ENCODE measurements at places on chromosomes 13 and 19. TPM values are rescaled to one million over a fixed set of nuclear protein-coding genes. Genes with fewer than 3 reads are reported as not detected.

DNA sequence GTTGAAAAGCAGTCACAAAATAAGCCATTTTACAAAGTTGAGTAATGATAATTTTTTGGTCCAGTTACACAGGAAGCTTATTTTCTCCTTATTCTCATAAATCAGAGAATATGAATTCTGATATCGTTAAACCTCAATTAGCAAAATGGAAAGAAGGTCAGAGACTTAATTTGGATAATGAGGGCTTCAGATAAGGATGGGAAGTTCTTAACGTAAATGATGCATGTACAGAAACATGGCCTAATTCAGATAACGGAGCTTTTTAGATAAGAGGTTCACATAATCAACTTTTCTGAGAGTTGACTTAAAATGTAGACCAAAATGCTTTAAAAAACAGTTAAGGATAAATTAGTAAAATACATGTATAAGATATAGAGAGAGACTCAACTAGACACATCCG is 746.3 kb upstream of the SLC10A2 start:
- no peak for DNase-seq

The ZNF534 gene
- not detected for total RNA-seq

The C3 gene
- not detected for total RNA-seq

- DNase-seq, result no peak
These were observed 443.1 kb upstream of the SPRY2 start for GRCh38 chr13:80783926-80784565.

- DNase-seq, result no peak
These were observed 319.2 kb upstream of the PCDH9 start for GRCh38 chr13:67549331-67549730.

DNA sequence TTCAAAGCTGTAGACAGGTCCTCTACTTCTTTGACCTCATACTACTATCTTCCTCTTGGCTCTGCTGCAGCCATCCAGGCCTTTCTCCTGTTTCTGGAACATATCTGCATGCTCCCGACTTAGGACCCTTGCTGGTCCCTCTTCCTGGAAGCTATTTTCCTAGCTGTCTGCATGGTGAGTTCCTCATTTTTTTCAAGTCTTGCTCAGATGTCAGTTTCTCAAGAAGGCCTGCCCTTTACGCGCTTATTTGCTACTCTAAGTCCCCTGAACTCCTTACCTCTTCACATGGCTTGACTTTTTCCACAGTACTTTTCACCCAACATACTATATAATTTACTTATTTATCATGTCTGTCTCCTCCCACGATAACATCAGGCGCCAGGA is 31.4 kb downstream of the DNAJC3 start:
- no peak for DNase-seq

DNA sequence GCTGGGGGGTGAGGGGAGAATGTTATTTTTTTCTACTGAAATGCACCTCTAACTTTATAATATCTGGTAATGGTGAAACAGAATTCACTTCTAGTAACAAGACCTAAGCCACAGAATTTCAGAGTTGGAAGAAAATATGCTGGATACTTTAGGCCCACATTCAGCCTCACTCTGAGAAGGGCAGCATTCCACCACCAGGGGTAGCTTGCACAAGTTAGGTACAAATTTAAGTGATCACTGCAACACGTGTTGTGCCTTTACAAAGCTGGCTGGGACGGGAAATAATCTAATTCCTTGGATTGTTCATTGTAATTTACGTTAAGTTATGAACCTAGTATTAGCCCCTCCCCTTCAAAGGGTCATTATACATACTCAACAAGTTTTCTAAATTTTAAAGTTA is 192.3 kb downstream of the RGCC start:
- no peak for DNase-seq

The FREM2 gene
- not detected for total RNA-seq

- no peak for DNase-seq
These were observed 442 bp downstream of the ZNF420 start for GRCh38 chr19:37078717-37079032.

DNA sequence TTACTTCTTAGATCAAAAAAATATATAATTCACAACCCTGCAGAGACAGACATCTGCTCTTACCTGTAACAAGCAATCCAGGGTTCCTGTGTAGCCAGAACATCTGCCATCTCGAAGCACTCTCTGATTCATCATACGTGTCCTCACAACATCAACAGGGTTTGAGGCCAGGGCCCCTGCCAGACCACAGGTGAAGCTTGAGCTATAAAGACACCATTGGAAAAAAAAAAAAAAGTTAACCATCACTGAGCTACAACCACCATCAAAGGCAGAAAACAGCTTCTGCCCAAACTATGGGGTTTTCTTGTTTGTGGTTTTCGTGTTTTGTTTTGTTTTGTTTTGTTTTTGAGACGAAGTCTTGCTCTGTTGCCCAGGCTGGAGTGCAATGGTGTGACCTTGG is 19.3 kb downstream of the SLC25A30 start:
- peak; percentile 68 for DNase-seq

The ZNF823 gene
- 1.7 TPM for total RNA-seq

- no peak for DNase-seq
These were observed 118.7 kb upstream of the GJB6 start for GRCh38 chr13:20350819-20351218.

- no peak for DNase-seq
These were observed 712.5 kb downstream of the DIAPH3 start for GRCh38 chr13:59451236-59451635.

The SBSN gene
- total RNA-seq, result not detected

The SLC25A42 gene
- 15.1 TPM for total RNA-seq

DNA sequence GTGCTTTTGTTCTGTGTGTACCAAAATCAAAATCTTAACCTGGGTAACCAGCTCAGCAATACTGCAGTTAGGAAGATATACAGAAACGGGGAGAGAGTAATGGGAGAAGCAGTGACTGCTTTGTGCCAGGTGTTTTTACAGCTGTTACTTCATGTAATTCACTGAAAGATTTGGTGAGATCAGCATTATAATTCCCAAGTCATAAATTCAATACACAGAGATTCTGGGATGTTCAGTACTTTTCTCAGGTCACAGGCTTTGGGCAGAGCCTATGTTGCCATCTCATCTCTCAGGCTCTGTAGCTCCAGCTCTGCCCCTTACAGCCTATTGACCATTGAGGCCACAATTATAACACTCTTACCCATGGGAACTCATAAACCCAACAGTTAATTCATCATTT is 138.5 kb downstream of the ZAR1L start:
- DNase-seq, result no peak

GRCh38 chr13:23735329-23735728 is 153.9 kb downstream of the MIPEP start:
- DNase-seq, result no peak

The PROZ gene
- total RNA-seq, result not detected

The LILRB3 gene
- total RNA-seq, result 1.1 TPM

- DNase-seq, result no peak
These were observed 6.3 kb downstream of the CALM3 start for GRCh38 chr19:46607448-46607841.

DNA sequence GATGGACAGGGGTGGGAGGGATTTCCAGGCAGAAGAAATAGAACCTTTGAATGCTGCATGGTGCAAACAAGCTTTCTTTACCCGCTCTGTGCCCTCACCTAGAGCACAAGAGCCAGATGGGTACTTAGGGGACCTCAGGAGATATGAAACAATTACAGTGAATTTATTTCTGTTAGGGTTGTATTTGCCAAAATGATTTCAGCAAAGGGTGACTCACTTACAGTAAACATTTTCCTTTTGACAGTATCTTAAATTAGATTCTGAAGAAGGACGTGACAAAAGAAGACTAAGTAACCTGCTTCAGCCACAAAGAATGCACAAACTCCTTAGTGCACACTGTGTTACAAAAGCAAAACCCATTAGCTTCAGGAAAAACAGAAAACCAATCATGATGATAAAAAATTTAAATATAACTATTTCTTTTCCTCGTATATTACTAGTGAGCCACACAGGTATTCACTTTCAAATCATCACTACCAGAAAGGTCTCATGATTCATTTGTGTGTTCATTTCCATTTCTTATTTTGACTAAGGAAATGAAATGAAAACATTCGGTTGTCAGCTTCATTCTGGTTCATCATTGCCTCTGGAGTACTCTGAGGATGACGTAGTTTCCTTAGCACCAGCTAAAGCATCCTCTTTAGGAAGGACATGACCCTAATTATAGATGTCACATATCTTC is 158.8 kb downstream of the NHLRC3 start:
- no peak for DNase-seq

The CALR3 gene
- total RNA-seq, result not detected

DNA sequence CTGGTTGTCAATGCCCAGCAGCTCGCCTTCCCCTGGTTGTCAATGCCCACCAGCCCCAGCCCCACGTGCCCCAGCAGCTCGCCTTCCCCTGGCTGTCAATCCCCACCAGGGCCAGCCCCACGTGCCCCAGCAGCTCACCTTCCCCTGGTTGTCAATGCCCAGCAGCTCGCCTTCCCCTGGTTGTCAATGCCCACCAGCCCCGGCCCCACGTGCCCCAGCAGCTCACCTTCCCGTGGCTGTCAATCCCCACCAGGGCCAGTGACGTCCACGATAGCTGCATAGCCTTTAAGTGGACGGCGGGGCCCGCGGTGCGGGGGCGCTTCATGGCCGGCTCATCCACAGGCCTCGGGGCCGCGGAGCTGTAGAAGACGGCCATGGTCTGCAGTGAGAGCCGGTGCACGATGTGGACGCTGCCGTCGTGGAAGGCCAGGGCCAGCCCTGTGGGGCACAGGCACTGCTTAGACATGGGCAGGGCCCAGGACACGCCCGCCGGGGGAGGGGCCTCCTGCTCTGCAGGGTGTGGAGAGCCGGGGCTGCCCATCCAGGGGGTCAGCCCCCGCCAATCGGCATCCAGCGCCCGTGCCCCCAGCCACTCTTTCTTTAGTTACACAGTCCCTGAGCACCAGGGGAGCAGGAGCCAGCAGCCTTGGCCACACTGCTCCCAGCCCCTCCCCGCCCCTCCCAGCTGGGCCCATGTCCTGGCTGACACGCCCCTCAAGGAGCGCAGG is 13.1 kb downstream of the MED16 start:
- DNase-seq, result no peak

DNA sequence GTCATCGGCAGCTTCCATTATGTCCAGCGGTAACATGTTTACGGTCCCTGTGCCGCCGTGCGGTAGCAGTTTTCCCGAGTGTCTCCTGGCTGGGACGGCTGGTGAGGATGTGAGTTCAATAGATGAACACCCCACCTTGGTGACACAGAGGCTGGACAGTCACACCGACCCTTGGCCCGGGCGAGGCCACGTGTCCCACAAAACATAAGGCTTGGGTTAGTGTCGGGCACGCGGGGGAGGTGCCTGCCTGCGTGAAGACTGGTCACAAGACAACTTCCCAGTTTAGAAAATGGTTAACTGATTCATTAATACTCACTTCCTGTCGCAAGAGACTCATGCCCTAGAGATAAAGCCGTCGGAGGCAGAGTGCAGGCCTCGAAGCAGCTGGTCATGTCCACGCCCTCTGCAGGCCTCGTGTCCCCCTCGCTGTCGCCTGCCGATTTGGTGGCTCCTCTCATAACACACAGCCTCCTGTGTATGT is 17.2 kb downstream of the RASA3 start:
- DNase-seq, result no peak

GRCh38 chr19:42683917-42684513 is 56.3 kb downstream of the PSG3 start:
- no peak for DNase-seq

The PCDH20 gene
- total RNA-seq, result not detected

The ZNF571 gene
- 6.7 TPM for total RNA-seq

DNA sequence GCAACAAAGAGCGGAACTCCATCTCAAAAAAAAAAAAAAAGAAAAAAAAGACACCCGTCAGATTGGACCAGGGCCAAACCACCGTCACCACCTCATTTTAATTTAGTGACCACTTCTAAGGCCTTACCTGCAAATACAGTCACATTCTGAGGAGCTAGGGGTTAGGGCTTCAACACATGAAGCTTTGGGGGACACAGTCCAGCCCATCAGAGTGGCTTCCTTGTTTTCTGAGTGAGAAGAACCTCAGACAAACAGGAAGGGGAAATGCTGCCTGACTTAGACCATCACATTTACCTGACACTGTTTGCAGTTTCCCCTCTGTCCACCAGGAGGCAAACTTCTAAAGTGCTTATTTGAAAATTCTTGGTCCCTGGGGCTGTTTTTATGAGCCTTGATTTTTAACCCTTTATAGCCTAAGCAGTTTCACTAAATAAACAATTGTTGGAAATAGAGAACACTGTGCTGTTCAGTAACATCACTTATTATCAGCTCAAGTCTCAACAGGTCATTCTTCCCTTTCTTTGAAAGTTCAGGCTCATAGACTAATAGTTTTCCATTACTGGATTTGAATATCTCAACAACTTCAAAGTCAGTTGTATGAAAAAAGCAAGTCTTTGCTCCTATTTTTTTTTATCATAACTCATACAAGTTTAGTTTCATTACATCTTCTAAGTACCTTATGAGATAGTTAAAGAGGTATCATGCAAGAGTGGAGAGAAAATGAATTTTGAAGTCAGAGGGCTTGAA is 74.9 kb upstream of the WASF3 start:
- peak; percentile 43 for DNase-seq

DNA sequence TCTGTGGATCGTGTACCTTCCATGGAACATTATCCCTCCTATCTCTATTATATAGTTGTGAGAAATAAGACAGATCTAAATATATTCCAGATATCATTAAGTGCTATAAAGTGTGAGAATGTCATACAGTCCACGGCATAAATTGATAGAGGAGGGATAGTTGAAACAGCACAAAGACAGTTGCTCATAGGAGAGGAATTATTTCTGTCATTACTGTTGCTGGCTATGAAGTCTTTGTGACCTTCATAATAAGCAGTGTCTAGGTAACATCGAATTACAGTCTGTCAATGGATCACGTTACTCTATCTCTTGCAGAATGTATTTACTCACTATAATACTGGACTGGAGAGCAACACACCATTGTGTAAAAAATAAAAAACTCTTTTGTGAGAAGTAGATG is 671.5 kb upstream of the PCDH20 start:
- DNase-seq, result no peak

The ATP8B3 gene
- total RNA-seq, result 2.5 TPM

- DNase-seq, result no peak
These were observed 26.7 kb upstream of the TDRD3 start for GRCh38 chr13:60370343-60370742.

- no peak for DNase-seq
These were observed 73.2 kb upstream of the MCF2L start for GRCh38 chr13:112895521-112896465.

- no peak for DNase-seq
These were observed 182.2 kb downstream of the FOXO1 start for GRCh38 chr13:40484101-40484800.

The FIZ1 gene
- total RNA-seq, result 7.3 TPM

- DNase-seq, result no peak
These were observed 2662.9 kb upstream of the PCDH20 start for GRCh38 chr13:64078480-64078936.

The EDNRB gene
- total RNA-seq, result not detected

The EPSTI1 gene
- 24.5 TPM for total RNA-seq

GRCh38 chr19:38842439-38843174 is 7.2 kb downstream of the HNRNPL start:
- DNase-seq, result peak; percentile 60

The ZNF677 gene
- 5.2 TPM for total RNA-seq

GRCh38 chr19:13856497-13856896 is 20.4 kb upstream of the NANOS3 start:
- DNase-seq, result no peak

- no peak for DNase-seq
These were observed 65.5 kb downstream of the ATP11A start for GRCh38 chr13:112755331-112755730.

Data from CD4-positive, alpha-beta T cell (primary cell).